ENCODE measurements at places on chromosomes 7 and 10.
A peak's percentile ranks its signal among the peaks of the same experiment; 100 is the strongest.

GRCh38 chr10:90089719-90090118 lies 388.3 kb downstream of the KIF20B start:
- no peak for DNase-seq

- DNase-seq = no peak
Measured at GRCh38 chr7:152677808-152678670, 2.1 kb upstream of the XRCC2 start.

DNA sequence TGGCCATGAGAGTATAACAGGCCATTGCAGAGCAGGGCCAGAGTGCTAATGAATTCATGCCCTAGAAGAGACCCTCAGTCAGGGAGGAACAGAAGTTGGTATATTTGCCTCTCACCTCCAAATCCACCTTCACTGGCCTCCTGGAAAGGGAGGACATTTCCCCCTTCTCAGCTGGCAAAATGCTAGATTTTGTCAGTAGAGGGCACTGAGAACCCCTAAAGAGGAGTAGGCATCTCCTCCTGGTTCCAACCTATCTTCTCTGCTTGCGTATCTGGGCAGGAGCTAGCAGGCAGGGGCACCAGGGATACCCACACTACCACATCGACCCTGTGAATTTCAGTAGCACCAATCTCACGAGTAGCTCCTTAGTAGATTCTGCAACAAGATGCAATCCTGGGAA lies 79.8 kb upstream of the GHITM start:
- no peak for DNase-seq

- peak; percentile 48 for DNase-seq
Measured at GRCh38 chr7:142412551-142413193, 154.8 kb upstream of the PRSS58 start.

- DNase-seq = no peak
Measured at GRCh38 chr10:132946-133898, 2.0 kb upstream of the ZMYND11 start.

GRCh38 chr10:5710859-5711258 lies 26.2 kb downstream of the TASOR2 start:
- DNase-seq = no peak

DNA sequence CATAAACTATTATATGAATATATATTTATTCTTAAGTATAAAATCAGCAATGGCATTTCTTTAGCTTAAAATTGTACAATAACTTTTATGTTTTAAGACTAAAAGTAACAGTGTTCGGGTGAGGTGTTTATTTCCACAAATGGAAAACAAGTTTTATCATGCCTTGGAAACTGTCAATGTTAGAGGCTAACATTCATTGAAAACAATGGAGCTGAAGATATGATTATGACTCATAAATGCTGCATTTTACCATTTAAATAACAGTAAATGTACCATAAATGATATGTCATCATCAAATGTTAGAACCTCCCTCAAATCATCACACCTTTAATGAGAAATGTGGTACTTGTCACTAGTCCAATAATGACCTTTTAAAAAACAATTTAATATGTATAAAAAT lies 897.3 kb downstream of the PCDH15 start:
- no peak for DNase-seq

DNA sequence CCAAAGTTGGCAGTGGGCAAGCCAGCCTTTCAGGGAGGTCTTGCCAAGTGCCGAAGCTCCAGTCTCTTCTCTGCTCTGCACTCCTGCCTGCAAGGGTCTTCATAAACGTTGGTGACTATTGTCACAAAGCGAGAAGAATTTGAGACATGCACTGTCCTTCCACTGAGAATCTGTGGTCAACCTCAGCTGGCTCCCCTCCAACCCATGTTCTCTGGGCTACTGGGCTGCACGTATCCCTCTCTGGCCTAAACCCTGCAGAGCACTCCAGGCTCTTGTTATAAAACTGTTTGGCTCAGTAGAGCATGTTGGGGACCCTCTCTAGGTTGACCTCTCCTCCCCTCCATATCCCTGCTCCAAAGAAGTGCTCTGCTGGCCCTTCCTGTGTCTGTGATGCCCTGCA lies 260.4 kb upstream of the NFE2L3 start:
- no peak for DNase-seq

DNA sequence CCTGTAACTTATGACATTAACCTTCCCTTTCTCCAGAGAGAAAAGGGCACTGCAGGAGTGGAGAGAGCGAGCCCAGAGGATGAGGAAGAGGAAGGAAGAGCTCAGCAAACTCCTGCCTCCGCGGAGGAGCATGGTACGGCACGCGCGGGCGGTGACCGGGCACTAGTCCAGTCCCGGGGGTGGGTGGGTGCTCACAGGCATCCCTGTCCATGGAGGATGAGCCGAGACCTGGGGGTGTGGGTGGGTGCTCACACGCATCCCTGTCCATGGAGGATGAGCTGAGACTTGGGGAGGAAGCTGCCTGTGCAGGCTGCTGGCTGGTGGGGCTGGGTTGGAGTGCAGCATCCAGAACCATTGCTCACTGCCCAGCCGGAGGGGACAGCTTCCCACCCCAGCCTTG lies 23.8 kb downstream of the LRRC27 start:
- no peak for DNase-seq

Measured in stimulated activated CD4-positive, alpha-beta T cell treated with anti-CD3 and anti-CD28 coated beads, Interleukin-4, amount 100 ng/mL, for 24 hours (primary cell).